ENCODE measurements at places on chromosomes 6 and 20. TPM values are rescaled to one million over a fixed set of nuclear protein-coding genes. Genes with fewer than 3 reads are reported as not detected.

NCOA6 gene
- total RNA-seq = 13.5 TPM

SYNJ2 gene
- 28.4 TPM for total RNA-seq

SSTR4 gene
- not detected for total RNA-seq

CSTF1 gene
- 26.0 TPM for total RNA-seq

CNR1 gene
- not detected for total RNA-seq
